ENCODE measurements at places on chromosomes 5 and 9.

GRCh38 chr5:87211676-87212075 lies 56.0 kb upstream of the RASA1 start:
- no peak for DNase-seq

DNA sequence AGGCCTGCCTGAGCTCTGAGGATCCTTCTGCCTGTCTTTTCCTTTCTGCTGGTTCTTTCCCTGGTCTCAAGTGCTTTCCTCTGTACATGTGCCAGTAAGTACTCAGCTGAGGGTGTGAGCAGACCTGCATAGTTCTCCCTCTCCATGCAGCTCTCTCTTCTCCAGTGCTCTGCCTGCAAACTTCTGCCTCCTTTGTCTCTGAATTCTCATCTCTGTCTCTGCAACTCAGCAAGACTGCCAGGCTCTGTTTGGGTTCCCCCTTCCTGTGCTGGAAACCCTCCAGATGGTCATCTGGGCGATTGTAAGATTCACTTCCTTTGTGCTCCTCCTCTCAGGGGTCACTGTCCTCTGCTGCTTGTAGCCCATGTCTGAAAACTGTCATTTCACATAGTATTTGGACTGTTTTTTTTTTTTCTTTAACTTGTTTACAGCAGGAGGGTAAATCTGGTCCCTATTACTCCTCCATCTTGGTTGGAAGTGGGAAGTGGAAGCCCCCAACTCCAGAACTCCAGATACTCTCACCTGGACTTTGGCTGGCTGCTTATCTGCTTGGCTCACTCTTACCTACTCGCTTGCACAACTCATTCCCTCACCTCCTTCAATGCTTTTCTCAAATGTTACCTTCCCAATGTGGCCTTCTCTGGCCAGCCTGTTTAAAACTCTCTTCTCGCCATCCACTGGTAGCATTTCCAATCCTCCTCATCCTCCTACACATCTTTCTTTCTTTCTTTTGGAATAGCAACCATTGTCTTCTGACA lies 175.3 kb upstream of the TBC1D2 start:
- no peak for DNase-seq

DNA sequence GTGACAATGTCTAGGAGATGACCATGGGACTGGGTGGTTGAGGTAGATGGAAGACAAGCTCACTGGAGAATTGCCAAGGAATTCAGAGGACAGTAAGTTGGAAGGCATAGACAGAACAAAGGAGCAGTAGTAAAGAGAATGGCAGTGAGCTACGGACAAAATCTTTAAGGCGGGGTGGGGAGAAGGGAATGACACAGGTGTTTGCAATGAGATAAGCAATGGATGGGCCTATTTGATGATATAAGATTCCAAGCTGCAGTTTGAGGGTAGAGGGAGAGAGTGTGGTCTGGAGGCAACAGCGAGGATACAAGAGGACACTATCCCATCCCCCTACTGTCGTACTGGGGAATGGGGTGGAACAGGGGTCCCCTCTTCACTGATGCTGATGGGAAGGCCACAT lies 14.4 kb downstream of the PTTG1 start:
- DNase-seq: no peak

DNA sequence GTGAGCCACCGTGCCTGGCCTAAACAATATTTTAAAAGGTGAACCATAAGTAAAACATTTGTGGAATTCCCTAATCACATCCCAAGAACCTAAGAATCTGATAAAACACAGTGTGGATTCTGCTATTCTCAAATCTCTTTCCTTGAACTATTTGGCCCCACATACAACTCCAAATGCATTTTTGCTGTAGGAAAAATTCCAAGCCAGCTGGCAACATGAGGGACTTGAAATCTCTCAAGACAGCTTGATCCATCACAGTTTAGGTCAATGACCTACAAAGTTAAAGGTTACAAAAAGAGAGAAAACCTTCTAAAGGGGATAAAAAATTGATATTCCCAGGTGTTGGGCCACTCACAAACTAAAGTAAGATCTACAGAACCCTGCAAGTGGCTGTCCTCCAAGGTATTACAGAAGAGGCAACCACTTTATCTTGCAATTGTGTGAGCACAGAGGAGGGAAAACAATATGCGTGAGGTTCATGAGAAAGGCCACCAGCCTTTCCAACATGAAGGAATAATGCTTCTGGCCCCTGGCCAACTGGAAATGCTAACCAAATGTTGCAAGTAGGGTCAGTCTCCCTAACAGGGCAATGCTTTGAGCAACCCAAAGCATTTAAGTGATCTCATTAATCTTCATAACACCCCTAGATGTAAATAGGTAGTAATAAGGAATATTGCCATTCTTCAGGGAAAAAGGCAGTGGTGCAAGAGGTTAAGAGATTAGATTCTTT lies 221.4 kb downstream of the SEMA5A start:
- DNase-seq: no peak

DNA sequence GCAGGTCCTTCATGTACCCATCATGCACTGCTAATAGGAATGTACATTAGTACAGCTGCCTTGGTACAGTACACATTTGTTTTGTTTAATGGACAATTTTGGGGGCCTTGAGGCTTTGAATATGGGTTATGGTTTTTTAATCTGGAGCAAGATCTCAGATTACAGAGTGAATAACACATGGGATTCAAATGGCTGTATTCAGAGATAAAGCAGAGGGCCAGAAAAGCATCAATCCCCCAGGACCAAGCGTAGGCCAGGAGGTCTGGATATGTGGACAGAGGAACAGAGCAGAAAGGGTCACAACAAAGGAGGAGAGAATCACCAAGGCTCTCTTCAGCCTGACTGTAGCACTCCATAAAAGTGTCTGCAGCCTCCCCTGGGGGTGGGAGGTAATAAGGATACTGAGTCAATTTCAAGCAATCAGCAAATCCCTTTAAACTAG lies 47.7 kb upstream of the STK32A start:
- no peak for DNase-seq

DNA sequence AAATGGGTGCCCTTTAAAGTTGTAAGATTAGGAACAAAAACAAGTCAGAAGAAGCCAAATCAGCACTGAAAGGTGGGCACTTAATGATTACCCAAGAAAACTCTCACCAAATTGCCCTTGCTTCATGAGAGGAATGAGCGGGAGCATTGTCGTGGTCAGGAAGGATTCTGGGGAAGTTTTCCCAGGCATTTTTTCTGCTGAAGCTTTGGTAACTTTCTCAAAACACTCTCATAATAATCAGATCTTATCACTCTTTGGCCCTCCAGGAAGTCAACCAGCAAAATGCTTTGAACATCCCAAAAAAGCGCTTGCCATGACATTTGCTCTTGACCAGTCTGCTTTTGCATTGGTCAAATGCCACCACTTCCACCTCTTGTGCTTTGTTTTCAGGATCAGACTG lies 10.4 kb upstream of the PCDHGC3 start:
- no peak for DNase-seq

GRCh38 chr9:125280945-125281344 lies 19.3 kb downstream of the GAPVD1 start:
- DNase-seq: no peak

- no peak for DNase-seq
Measured at GRCh38 chr9:107123389-107123788, 159.7 kb upstream of the RAD23B start.

DNA sequence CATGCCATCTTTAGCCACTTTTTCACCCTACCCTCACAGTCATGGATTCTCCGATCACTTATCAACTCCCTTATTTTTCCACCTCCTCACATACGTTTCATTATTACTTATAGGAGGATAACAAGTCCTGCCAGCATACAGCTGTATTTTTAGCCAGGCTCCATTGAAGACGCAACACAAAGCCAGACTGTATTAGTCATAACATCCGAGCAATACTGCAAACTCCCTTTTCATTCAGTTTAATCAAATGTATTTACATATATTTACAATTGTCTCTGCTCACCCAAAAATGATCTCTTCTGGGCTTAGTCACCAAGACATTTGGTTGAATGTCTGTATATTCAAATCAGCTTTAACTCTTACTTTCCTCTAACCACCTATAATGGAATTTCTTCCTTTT lies 126.4 kb upstream of the PRLR start:
- no peak for DNase-seq

All from H54 (cell line).